NCI-H2081 (cell line): ENCODE measurements at places on chromosomes 16 and 17.

GRCh38 chr16:19935694-19936093 lies 51.0 kb upstream of the GPRC5B start:
- no peak for DNase-seq

- no peak for DNase-seq
Measured at GRCh38 chr17:19610311-19610710, 38.2 kb upstream of the ALDH3A2 start.

GRCh38 chr16:57807968-57808528 lies 5.8 kb upstream of the KIFC3 start:
- DNase-seq = peak; percentile 30

DNA sequence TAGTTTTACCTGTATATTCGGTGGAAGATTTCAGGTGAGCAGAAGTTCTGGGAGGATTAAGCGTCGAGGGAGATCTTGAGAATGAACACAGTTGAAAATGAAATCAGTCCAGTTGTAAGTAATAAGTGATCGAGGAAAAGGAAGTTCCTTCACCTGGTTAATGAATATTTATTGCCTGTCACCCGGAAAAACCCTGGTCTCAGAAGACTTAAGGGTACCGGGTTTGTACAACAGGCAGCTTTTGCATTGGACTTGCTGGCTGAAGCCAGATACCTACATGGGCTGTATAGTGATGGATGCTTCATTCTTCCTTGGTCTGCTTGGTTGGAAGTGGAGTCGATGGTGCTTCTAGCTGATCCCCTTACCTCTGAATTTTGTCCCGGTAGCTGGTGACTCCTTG lies 72.7 kb downstream of the PRKCA start:
- DNase-seq = no peak

- DNase-seq = no peak
Measured at GRCh38 chr16:80746231-80746630, 58.2 kb downstream of the CDYL2 start.

GRCh38 chr16:48210747-48211146 lies 33.4 kb upstream of the LONP2 start:
- no peak for DNase-seq

DNA sequence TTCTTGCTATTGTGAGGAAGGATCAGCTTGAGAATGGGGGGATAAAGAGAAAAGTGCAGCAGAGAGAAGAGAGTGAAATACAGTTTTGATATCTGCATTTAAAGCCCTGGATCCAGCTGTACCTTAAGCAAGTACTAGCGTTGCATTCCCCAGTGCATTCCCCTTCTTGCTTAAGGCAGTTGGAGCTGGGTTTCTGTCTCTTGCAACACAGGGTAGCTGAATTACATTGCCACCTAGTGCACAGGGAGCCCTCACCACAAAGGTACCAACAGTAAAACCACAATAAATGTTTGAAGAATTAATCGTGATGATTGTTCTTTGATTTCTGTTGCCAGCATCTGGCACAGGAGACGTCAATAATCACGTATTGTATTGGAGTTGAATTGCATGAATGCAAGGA lies 588.7 kb downstream of the RBFOX1 start:
- no peak for DNase-seq

GRCh38 chr17:15377616-15378015 lies 36.2 kb upstream of the TEKT3 start:
- no peak for DNase-seq

GRCh38 chr16:78800523-78800922 lies 701.1 kb downstream of the WWOX start:
- no peak for DNase-seq

DNA sequence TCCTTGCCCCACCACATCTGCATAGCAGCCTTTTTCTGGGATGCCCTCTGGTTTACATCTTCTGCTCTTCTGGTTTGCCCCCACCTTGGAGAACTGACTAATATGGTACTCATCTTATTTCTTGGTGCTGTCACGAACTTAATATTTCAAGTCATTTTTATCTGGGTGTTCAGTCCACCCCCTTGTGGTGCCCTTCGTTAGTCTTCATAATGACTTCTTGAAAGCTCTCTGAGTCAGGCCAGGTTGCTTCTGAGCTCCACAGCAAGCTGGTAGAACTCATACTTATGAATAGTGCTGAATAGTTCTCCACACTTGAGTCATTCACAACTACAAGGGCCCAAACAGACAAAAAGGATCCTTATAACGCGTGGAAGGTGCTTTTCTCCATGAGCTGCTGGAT lies 35.8 kb upstream of the TEKT3 start:
- no peak for DNase-seq

GRCh38 chr17:68385490-68386215 lies 71.6 kb downstream of the WIPI1 start:
- no peak for DNase-seq

DNA sequence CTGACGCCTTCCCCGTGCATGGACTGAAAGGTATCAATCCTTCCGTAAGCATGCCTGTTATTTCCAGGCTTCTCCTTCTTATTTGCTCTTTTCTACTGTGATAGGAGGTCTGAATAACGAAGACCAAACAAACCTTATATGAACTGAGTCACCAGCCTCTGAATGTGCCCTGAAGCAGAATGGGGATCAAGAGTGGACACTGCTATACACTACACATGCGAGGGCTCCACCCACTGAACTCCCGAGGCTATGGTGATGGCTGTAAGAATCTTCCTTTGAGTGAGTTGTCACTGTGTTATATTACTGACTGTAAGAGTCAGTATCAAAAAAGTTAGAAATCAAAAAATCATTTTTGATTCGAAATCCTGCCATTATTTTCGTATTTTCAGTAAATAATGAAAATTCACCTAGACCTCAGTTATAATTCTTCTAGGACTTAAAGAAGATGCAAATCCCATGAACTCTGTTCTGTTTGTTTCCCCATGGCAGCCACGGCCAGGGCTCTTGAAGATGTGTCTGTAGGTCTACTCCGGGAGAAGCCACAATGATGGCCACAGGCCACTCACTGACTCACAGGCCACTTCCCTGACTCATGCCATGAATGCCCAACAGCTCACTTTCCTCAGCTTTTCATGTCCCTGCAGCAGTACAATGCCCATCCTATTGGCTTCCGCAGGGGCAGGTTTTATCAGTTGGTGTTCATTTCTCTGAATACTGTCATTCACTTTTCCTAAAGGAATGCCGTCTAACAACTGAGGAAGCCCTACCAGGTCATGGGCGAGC lies 54.7 kb downstream of the ZZEF1 start:
- no peak for DNase-seq

DNA sequence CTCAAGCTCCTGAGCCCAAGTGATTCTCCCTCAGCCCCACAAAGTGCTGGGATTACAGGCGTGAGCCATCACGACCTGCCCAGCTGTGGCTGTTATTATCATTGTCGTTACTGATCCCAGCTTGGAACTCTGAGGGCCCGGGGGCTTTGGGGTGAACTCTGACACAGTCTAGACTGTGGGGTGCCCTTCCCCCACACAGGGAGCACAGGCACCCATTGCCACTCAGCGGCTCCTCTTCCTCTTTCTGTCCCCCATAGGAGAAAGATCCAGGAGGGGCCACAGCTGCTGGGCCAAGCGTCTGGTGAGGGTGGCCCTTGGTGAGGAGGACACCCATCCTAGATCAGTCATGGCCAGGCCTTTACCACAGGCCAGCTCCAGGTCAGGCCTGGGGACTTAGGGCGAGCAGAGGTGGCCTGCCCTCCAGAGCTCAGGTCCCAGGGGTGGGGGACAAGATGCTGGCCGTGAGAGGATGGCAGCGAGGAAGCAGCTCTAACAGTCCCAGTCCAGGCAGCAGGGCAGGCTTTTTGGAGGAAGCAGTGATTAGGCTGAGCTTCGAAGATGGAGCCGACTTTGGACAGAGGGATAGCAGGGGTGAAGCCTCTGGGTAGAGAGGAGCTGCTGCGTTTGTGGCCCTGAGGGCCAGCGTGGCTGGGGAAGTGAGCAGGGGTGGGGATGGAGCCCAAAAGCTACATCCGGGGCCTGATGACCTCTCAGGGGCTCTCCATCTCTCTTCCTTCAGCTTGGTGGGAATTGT lies 24.7 kb downstream of the TMEM235 start:
- no peak for DNase-seq

DNA sequence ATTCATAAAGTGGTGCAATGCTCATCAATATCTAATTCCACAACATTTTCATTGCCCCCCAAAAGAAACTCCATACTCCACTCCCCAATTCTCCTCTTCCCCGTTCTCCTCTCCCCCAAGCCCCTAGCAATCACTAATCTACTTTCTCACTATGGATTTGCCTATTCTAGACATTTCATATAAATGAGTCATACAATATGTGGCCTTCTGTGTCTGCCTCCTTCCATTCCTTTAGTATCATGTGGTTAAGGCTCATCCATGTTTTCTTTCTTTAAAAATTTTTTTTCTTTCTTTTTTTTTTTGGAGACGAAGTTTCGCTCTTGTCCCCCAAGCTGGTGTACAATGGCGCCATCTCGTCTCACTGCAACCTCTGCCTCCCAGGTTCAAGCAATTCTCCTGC lies 56.3 kb upstream of the HAS3 start:
- DNase-seq = no peak

DNA sequence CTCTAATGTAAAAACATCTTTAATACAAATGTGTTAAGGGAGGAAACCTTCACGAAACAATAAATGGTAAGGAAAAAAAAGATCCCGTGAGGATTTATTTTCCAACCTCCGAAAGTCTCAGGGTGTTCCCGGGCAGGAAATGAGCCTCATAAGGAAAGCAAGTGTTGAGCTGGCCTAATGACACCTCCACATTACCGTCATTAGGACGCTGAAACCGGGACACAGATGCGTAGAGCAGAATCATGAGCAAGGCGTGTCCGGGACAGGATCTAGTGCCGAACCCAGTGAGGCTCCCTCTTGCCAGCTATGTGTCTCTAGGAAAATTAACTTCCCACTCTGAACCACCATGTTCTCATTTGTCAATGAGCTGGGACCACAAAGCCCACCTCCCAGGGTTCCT lies 22.7 kb upstream of the CYTH1 start:
- no peak for DNase-seq

DNA sequence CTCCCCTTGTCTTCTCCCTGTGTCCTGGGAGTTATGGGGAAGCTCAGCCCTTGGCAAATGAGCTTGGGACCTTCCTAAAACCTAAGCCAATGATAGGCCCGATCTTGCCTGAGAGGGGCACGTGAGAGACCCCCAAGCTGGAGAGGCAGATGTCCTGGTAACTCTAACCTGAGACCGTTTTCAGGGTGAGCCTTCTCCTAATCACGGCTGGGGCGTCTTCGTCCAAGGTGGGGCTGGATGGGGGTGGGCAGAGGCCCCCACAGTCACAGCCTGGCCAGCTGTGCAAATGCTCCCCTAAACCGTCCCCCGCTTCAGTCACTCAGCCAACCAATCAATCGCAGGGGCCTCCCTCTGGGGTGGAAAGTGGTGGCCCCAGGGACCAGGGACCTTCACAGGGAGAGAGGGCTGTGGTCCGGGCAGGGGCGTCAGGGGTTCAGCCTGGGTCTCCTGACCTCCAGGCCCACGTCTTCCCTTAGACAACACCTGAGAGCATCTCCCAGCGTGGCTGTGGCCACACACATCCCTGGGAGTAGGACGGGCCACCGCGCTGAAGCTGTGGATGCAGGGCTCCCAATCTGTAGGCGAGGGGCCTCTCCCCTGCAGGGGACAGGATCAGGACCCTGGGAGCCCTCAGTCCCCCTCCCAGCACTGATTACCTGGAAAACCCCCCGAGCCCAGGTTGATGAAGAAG lies 30.6 kb downstream of the ACTG1 start:
- no peak for DNase-seq

GRCh38 chr16:26569793-26570192 lies 496.9 kb upstream of the C16orf82 start:
- DNase-seq = no peak

- DNase-seq = no peak
Measured at GRCh38 chr17:61728297-61728836, 135.0 kb downstream of the BRIP1 start.

GRCh38 chr17:15194859-15195277 lies 70.3 kb downstream of the PMP22 start:
- DNase-seq = no peak

DNA sequence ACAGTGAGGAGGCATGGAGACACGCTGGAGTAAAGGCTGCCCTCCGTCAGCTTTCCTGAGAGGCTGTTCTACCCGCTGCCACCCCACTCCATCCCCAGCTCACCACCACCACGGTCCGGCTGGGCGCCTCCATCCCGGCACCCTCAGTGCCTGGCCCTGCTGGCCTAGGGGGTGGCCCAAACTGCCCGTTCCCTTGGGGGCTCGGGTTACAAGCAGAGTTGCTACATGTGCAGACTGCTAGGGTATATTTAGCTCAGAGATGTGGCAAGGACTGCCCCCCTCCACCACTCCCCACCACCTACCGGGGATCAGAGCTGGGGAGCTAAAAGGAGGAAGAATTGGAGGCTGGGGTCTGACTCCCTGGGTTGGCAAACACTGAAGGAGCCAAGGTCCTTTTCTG lies 4.1 kb downstream of the CACNB1 start:
- DNase-seq = no peak

DNA sequence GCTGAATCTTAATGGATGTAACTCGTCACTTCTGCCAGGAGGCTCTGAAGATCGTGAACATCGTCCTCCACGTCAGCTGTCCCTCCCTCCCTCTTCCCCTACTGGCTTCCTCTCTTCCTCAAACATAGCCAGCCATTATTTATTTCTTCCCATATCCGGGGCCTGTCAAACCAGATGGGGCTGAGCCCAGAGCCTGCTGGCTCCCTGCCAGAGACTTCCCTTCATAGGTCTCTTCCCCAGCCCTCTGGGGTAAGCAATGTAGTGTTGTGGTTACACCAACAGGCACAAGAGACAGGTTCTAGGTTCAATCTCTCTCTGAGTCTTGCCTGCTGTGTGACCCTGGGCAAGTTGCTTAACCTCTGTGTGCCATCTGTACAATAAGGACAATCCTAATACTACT lies 40.1 kb upstream of the ZFP90 start:
- DNase-seq = peak; percentile 55

- no peak for DNase-seq
Measured at GRCh38 chr16:74936902-74937560, 47.9 kb downstream of the WDR59 start.

- no peak for DNase-seq
Measured at GRCh38 chr16:85564277-85565051, 48.7 kb upstream of the GSE1 start.

- DNase-seq = no peak
Measured at GRCh38 chr16:80606221-80606766, 65.5 kb downstream of the DYNLRB2 start.

DNA sequence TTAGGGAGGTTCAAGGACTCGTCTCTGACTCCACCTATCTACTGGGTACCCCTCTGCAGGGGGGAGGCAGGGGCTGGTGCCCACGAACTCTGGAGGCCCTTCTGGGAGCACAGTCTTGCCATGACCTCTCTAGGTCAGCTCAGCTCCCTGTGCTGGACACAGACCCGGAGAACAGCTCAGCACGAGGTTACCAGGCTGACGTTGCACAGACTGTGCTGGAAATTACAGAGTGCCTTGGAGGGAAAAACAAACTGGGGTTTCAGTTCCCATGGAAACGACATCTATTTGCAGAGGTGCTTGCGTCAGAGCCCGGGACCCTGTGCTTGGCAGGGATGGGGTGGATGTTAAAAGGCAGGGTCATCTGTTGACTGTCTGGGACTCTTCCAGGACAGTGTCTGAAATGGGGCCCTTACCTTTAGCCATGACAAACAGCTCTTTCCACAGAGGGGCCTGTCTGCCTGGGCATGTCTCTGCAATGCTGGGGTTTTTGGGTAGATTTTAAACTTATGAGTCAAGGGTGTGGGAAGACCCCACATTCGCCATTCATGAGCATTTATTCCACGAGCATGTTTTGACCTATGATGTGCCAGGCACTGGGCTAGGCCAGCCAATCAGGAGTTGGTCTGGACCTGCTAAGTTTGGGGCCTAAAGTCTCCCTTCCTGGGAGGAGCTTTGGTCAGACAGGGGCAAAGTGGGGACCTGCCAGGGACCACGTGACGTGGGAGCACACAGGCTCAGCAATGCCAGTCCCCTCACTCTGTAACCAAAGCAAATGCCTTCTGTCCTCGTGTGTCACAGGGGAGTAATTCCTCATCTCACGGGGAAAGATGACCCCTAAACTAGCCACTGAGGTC lies 22.5 kb downstream of the CCR7 start:
- DNase-seq = no peak
